ENCODE measurements at places on chromosomes 7 and 10.
A peak's percentile ranks its signal among the peaks of the same experiment; 100 is the strongest.

- no peaks in the 10 kb centered on the region for H3K27me3 ChIP-seq
- no peak for DNase-seq
- H3K27ac ChIP-seq = no peak overlapping the region
- no peaks in the 10 kb centered on the region for H3K36me3 ChIP-seq
- no peak overlapping the region for H3K4me3 ChIP-seq
- H3K4me1 ChIP-seq = no peaks in the 10 kb centered on the region
Measured at GRCh38 chr10:94626476-94626875, 57.1 kb upstream of the CYP2C18 start.

DNA sequence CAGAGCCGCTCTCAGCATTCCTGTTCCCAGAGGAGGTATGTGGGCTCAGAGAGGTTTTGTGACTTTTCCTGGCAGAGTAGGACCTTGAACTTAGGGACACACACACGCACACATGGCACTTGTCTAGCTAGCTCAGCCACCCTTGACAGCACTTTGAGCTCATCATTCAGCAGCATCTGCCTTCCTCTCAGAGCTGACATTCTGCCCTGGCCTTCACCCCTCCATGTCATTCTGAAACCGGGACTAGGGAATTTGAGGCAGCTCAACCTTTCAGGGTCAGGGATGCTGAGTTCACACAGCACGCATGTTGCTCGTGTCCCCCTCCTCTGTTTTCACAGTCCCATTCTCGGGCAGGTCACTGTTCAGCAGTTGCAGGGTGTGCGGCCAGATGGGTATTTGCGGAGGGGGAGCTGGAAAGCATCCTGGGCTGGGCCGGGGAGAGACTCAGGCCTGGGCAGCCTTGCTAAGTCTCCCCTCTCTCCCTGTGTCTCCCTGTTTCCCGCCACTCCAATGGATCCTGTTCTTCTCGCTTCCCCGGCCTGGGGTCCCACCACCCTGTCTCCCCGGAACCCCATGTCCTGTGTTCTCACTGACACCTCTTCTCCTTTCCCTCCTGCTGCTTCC, 78.0 kb downstream of the COL13A1 start:
- peaks cover 45% of the 10 kb centered on the region for H3K4me1 ChIP-seq
- H3K27ac ChIP-seq = no peak overlapping the region
- no peaks in the 10 kb centered on the region for H3K27me3 ChIP-seq
- no peak overlapping the region for H3K4me3 ChIP-seq

DNA sequence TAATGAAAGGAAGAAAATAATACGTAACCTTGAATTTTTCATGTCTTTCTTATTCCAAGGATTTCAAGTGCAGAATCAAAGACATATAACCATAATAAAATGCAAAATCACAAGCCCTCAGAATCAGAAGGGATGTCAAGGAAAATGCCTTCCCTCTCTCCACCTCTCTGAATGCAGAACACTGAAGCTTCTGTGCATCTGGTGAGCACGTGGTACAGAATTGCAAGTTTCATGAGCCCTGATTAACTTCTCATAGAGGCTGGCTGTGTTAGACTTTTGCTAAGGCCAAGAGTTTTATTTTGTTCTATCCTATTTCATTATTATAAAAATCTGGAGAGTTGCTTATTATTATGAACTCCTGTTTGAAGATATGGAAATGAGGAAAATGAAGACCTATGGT, 533.7 kb upstream of the POM121L12 start:
- DNase-seq = no peak
- H3K4me1 ChIP-seq = no peaks in the 10 kb centered on the region
- H3K27me3 ChIP-seq = no peaks in the 10 kb centered on the region
- no peak overlapping the region for H3K27ac ChIP-seq
- no peaks in the 10 kb centered on the region for H3K36me3 ChIP-seq

DNA sequence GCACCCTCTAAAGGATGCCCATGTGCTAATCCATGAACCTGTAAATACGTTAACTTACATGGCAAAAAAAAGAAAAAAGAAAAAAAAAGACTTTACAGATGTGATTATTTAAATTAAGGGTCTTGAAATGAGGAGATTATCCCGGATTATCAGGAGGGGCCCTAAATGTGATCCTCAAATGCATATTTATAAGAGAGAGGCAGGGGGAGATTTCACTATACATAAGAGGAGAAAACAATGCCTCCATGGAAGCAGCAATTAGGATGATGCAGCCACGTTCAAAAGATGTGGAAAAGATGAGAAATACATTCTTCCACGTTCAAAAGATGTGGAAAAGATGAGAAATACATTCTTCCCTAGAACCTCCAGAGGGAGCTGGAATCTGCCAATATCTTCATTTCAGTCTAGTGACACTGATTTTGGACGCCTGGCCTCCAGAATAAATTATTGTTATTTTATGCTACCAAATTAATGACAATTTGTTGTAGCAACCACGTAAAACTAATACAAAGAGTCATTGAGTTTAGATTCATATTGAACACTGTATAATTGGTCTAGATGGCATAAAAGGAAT, 328.4 kb upstream of the GNAI1 start:
- no peak overlapping the region for H3K4me3 ChIP-seq
- DNase-seq = no peak
- H3K27ac ChIP-seq = no peak overlapping the region
- no peaks in the 10 kb centered on the region for H3K36me3 ChIP-seq
- no peaks in the 10 kb centered on the region for H3K27me3 ChIP-seq

DNA sequence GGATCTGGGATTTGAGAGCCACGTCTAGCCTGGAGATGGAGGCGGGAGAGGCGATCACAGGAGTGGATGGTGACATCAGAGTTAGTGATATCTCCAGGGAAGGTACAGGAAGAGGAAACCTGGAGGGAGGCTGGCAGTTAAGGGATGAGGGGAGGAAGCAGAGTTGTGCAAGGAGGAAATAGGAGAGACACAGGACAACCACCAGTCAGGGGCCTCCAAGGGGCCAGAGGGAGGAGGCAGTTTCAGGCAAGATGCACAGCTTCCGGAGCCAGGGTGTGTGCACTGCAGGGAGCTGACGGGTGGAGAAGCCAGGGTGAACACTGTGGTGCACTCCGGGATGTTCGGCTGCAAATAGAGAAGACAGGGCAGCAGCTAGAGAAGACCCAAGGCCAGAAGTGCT, 141.2 kb downstream of the GLI3 start:
- H3K27me3 ChIP-seq = no peaks in the 10 kb centered on the region
- DNase-seq = peak; percentile 38
- H3K4me1 ChIP-seq = peaks cover 34% of the 10 kb centered on the region
- H3K27ac ChIP-seq = peak overlapping the region; percentile 82
- H3K36me3 ChIP-seq = no peaks in the 10 kb centered on the region
- H3K4me3 ChIP-seq = no peak overlapping the region

DNA sequence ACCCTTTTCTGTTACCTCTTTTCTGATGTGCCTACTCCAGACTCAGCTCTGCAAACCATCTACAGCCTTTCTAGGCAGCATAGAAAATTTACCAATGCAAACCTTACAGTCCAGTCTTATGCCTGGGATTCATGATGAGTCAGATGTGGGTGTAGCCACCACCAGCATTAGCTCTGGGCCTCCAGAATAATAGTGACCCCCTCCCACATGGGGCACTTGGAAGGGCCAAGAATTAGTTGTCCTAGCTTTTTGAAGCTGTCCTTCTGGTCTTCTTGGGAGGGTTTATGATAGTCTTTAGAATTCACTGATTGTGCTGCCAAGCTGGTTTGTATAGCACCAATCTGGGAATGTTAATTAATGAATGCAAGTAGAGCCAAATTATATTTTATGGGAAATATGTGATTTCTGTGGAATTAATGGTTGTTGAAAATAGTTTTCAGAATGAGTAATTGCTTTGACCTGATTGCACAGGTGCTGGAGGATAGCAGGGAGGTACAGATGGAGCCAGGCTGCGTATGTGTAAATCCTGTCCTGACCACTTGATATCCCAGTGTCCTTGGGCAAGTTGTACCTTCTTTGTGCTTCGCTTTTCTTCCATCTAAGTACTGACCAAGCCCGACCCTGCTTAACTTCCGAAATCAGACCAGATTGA, 94.8 kb downstream of the CPED1 start:
- no peak for DNase-seq
- no peaks in the 10 kb centered on the region for H3K27me3 ChIP-seq
- H3K27ac ChIP-seq = no peak overlapping the region
- no peak overlapping the region for H3K4me3 ChIP-seq
- no peaks in the 10 kb centered on the region for H3K36me3 ChIP-seq
